ENCODE measurements at places on chromosomes 16 and 17.
A peak's percentile ranks its signal among the peaks of the same experiment; 100 is the strongest.

GRCh38 chr17:66715745-66716156, 119.2 kb upstream of the CACNG5 start:
- peaks cover 65% of the 10 kb centered on the region for H3K4me1 ChIP-seq
- no peaks in the 10 kb centered on the region for H3K27me3 ChIP-seq
- no peaks in the 10 kb centered on the region for H3K36me3 ChIP-seq

- H3K36me3 ChIP-seq, result peaks cover 52% of the 10 kb centered on the region
- no peaks in the 10 kb centered on the region for H3K27me3 ChIP-seq
- H3K27ac ChIP-seq, result no peak overlapping the region
- H3K4me3 ChIP-seq, result no peak overlapping the region
Observed at GRCh38 chr17:62052765-62053338, 12.2 kb downstream of the MED13 start.

DNA sequence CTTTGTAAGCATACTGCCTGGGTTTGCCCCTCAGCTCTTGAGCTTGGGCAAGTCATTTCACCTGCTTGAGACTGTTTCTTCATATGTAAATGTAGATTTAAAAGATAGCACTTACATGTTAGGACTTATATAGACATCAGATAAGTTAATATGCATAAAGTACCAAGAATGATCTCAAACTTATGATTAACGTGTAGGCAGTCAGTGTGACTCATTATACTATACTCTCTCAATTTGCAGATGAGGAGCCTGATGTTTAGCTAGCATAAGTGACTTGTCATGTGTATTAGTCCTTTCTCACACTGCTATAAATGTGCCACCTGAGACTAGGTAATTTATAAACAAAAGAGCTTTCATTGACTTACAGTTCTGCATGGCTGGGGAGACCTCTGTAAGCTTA, 690.5 kb downstream of the KCNJ2 start:
- peaks cover 3% of the 10 kb centered on the region for H3K27me3 ChIP-seq
- DNase-seq, result no peak
- peaks cover 29% of the 10 kb centered on the region for H3K4me1 ChIP-seq
- H3K4me3 ChIP-seq, result no peak overlapping the region
- peaks cover 52% of the 10 kb centered on the region for H3K36me3 ChIP-seq
- no peak overlapping the region for H3K27ac ChIP-seq

DNA sequence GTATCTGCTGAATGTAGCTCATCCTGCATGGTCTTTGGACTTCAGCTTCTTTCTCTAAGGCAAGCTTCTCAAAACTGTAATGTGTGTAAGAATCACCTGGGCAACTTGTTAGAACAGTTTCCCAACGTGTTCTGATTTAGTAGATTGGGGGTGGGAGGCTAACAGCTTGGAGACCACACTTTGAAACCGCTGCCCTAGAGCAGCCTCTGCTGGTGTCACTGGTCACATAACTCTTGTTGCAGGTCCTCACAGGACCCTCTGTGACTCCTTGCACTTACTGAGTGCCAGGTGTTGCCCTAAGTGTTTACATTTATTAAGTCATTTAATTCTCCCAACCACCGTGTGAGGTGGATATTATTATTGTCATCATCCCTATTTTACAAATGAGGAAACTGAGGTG, 9.9 kb downstream of the SLC35G3 start:
- no peaks in the 10 kb centered on the region for H3K36me3 ChIP-seq
- H3K4me3 ChIP-seq, result no peak overlapping the region

GRCh38 chr16:3115561-3115960, 3.2 kb downstream of the ZNF205 start:
- no peak overlapping the region for H3K4me3 ChIP-seq
- H3K27me3 ChIP-seq, result no peaks in the 10 kb centered on the region
- H3K4me1 ChIP-seq, result peaks cover 29% of the 10 kb centered on the region
- DNase-seq, result no peak
- H3K27ac ChIP-seq, result no peak overlapping the region

GRCh38 chr16:84970447-84971127, 40.7 kb downstream of the ZDHHC7 start:
- peaks cover 17% of the 10 kb centered on the region for H3K36me3 ChIP-seq
- DNase-seq, result peak; percentile 87
- H3K27me3 ChIP-seq, result peaks cover 11% of the 10 kb centered on the region

DNA sequence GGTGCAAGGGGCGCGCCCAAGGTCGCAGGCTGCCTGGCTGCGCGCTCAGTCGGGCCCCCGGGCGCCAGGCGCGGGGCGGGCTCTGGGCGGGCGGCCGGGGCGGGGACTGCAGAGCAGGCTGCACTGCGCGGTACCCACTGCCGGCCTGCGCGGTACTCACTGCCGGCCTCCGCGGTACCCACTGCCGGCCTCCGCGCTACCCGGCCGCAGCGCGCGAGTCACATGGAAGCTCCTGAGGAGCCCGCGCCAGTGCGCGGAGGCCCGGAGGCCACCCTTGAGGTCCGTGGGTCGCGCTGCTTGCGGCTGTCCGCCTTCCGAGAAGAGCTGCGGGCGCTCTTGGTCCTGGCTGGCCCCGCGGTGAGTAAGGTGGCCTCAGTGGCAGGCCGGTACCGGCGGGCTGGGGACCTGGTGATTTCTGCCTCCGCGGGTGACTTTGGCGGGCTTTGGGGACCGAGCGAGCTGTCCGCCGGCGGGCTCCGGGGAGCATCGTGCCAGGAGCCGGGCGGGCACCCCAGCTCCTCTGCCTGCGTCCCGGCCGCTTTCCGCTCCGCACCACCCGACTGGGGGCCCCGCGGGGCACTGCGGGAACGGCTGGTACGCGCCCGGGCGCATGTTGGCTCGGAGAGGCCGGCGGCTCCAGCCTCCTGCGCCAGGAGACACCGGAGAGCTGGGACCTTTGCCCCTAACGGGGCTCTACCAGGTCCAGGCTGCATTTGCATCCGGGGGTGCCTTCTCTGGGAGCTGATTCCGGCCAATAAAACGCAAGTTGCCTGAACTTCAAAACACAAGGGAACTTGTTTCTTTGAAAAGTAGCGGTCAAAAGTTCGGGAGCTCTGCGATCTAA, at the start of gene SLC47A1:
Gene SLC47A1 (plus strand): TSS at position 137 of the 844 bp plus-strand sequence. CDS start 86 bp downstream, at position 223.
- H3K27ac ChIP-seq, result no peak within 1 kb of the TSS
- peak within 1 kb of the TSS; percentile 78 for H3K4me3 ChIP-seq
- DNase-seq, result peak; percentile 66
- no peaks in the 10 kb centered on the region for H3K36me3 ChIP-seq

DNA sequence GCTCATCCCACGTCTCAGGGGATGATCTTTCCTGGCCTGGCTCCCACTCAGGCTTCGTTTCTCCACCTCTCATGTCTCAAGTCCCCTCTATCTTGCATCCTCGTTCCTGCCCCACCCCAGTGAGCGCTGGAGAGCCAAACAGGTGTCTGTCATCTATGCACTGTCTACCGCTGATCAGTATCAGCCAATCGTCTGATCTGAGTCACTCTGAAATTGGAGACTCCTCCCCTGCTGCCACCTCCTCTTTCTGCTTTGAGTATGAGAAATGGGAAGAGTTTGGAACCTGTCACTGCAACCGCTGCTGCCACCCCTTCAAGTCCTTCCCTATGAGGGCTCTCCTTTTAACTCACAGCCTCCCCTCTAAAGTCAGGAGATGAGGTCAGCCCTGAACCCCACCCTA, 28.0 kb downstream of the FZD2 start:
- H3K4me1 ChIP-seq, result peaks cover 62% of the 10 kb centered on the region
- H3K27me3 ChIP-seq, result peaks cover 29% of the 10 kb centered on the region
- H3K4me3 ChIP-seq, result no peak overlapping the region
- no peaks in the 10 kb centered on the region for H3K36me3 ChIP-seq
- H3K27ac ChIP-seq, result no peak overlapping the region

DNA sequence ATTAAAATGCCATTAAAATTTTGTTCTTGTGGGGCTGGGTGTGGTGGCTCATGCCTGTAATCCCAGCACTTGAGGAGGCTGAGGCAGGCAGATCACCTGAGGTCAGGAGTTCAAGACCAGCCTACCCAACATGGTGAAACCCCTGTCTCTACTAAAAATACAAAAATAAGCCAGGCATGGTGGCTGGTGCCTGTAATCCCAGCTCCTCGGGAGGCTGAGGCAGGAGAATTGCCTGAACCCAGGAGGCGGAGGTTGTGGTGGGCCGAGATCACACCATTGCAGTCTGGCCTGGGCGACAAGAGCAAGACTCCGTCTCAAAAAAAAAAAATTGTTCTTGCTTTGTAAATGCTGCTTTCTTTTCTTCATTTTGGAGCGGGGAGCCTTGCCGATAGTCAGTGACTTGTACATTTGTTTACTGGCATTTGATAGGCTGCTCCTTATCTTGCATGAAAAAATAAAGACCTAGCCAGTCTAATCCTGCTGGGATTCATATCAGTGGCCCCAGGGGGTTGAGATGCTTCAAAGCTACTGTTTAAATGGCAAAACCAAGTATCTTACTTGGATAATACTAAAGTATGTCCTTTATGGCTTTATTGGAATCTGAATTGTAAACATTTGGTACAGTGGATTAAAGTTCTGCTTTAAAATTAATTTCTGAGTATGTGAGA, 3.3 kb upstream of the CLTC start:
- H3K27me3 ChIP-seq, result no peaks in the 10 kb centered on the region
- H3K27ac ChIP-seq, result no peak overlapping the region
- H3K4me3 ChIP-seq, result peak overlapping the region; percentile 27
- H3K4me1 ChIP-seq, result peaks cover 23% of the 10 kb centered on the region
- peaks cover 4% of the 10 kb centered on the region for H3K36me3 ChIP-seq
- DNase-seq, result no peak

DNA sequence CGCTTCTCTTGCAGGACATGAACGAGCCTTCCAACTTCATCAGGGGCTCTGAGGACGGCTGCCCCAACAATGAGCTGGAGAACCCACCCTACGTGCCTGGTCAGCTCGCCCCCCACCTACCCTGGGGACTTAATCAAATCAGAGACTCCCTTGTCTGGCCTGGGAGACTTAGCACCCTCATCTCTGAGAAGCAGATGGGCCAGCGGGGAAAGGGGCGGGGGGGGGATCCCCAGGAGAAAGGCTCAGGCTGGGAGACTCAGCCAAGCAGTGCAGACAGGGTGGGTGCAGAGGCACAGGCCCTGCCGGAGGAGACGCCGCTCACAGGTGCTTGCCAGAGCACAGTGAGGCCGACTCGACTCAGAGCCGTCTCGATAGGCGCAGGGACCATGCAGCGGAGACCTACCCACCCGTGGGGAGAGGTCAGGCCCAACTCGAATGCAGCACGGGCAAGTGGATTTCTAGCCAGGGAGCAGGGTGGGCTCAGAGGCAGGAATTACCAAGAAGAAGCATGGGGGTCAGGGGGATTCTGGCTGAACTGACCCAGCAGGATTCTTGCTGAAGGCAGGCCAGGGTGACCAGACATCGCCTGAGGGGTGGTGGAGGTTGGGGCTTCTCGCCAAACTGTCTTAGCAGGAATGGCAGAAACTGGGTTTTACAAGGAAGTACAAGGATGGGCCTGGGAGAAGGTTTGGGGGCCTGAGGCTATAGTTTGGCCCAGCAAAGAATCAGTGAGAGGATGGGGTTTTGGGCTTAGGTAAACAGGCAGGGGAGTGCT, 9.7 kb downstream of the GAA start:
- H3K4me3 ChIP-seq, result no peak overlapping the region
- H3K27me3 ChIP-seq, result no peaks in the 10 kb centered on the region
- H3K27ac ChIP-seq, result no peak overlapping the region
- peaks cover 14% of the 10 kb centered on the region for H3K4me1 ChIP-seq
- DNase-seq, result no peak
- peaks cover 25% of the 10 kb centered on the region for H3K36me3 ChIP-seq

- peaks cover 34% of the 10 kb centered on the region for H3K4me1 ChIP-seq
- H3K4me3 ChIP-seq, result no peak overlapping the region
- no peak for DNase-seq
- peak overlapping the region; percentile 20 for H3K27ac ChIP-seq
- H3K27me3 ChIP-seq, result peaks cover 5% of the 10 kb centered on the region
Observed at GRCh38 chr17:17570798-17571716, 20.5 kb downstream of the PEMT start.

GRCh38 chr17:42547698-42548069, 5.0 kb upstream of the HSD17B1 start:
- no peak overlapping the region for H3K4me3 ChIP-seq
- peaks cover 23% of the 10 kb centered on the region for H3K4me1 ChIP-seq
- H3K27me3 ChIP-seq, result no peaks in the 10 kb centered on the region
- no peak for DNase-seq
- H3K36me3 ChIP-seq, result peaks cover 5% of the 10 kb centered on the region

DNA sequence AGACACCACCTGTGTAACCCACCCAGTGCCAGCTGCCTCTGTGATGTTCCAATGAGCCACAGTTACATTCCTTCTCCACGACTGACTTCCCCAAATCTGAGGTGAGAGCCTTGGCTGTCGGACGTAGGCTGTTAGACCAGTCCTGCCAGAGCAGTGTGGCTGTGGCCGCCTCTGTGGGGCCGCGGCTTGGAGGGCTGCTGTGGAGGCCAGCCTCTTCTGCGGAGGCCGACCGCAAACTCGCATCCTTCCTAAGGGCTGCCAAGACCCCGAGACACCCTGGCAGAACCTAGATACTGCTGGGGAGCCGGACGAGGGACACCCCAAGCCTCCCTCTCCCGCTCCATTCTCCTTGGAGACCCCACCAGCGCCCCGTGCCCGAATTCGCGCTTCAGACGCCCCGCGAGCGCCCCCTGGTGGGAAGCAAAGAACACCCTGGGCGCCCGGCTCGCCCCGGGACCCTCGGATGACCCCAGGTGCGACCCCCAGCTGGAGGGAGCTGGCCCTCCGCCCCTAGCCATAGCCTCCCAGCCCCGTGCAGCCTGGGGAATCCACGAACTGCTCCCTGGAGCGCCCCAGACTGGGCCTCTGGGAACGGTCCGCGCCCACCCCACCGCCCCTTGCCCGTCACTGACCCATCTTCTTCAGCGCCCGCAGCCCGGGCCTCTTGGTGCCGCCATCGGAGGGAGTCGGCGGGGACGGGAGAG, 547 bp downstream of the PLCD3 start:
- peak; percentile 87 for DNase-seq
- H3K27me3 ChIP-seq, result peaks cover 5% of the 10 kb centered on the region
- no peaks in the 10 kb centered on the region for H3K36me3 ChIP-seq
- H3K27ac ChIP-seq, result no peak overlapping the region

DNA sequence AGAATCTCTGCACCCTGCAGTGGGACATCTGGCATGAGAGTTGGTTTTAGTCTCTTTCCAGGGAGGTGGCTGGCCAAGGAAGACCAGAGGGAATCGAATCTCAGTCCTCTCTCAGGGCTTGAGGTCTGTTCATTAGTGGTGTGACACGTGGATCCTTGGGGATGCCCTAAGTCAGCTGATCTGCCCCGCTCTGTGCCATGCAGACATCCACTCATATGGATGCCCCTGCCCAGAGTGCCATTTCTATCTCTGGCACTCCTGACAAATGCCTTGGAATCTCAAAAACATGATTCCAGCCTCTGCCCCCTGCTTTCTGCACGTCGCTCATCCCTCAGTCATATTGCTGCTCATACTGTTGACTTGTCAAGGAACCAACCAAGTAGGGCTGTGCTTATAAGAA, 38.8 kb downstream of the WSCD1 start:
- no peaks in the 10 kb centered on the region for H3K36me3 ChIP-seq
- H3K27ac ChIP-seq, result no peak overlapping the region
- H3K4me1 ChIP-seq, result no peaks in the 10 kb centered on the region
- H3K27me3 ChIP-seq, result peaks cover 28% of the 10 kb centered on the region

Measured in nephron progenitor cell (in vitro differentiated cells).